ENCODE measurements at places on chromosomes 1 and 21.

DNA sequence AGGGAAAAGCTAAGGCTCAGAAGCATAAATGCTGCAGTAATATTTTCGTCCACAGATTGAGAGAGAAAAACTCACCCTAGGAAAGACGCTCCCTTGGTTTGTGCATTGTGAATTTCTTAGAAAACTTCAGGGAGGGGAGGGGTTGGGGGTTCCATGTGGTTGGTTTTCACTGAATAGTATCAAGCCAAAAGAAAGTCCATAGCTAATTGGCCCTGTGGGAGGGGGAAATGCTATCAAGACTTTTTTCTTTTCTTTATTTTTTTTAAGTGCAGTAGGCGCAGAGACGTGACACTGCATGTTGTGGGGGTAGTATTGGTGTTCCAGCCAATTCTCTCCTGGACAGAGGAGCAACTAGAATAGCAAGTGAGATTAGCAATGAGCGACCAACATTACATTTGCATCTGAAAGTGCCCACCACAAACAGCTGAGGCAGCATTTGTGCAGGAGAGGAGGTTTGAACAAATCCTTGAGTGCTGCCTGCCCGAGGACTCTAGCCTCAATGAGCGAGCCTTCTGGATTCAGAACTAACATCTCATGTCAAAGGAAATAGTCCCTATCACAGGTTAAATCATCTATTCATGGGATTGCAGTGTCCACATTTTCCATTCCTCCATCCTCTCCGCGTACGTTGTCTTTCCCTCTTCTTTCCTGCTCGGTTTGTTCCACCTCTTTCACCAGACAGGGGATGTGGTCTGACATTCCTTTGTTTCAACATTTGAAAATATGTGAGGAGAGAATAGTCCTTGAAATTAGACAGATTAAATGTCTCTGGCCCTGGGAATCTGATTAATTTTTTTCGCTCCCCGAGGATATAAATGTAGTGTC is 118.0 kb upstream of the MARK1 start:
- no peak for DNase-seq

GRCh38 chr1:109776206-109776835 is 12.6 kb upstream of the EPS8L3 start:
- no peak for DNase-seq

- DNase-seq, result no peak
Observed at GRCh38 chr1:101797722-101798121, 199.0 kb downstream of the OLFM3 start.

DNA sequence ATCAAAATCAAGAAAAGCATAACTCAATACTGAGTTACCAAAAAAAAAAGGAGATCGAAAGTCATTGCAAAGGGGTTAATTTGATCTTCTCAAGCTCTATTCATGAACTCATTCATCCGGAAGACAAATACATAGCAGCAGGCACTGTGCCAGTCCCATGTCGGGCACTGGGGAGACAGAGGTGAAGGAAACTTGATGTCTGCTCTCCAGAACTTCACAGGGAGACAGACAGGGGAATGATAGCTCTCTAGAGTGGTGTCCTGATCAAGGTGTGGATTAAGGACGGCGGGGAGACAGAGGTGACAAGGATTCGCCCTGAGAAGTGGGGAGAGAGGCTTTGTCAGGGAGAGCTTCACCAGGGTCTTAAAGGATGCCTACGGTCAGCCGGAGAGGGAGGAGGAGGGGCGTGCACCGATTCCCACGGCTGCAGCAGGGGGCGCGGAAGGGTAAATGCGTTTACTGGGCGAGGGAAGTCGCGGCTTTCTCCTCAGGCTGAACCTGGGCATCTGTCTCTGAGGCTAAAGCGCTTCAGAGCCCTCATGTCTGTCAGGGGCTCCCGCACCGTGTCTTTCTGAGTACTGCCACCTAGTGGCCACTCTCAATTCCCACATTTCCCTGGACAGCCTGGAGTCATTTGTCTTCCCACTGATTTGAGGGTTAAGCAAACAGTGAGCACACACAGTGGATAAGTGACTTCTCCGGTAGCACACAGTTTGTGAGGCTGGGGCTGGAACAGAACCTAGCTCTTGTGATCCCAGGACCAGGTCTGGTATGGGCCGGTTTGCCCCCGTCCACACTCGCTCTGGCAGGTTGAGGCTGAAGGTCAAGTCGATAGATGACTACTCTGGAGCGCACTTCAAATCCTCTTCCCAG is 152.8 kb downstream of the TENT5C start:
- peak; percentile 73 for DNase-seq

- no peak for DNase-seq
Observed at GRCh38 chr1:230260831-230261230, 165.3 kb downstream of the PGBD5 start.

GRCh38 chr1:153849487-153850185 is 73.1 kb downstream of the GATAD2B start:
- DNase-seq, result no peak

DNA sequence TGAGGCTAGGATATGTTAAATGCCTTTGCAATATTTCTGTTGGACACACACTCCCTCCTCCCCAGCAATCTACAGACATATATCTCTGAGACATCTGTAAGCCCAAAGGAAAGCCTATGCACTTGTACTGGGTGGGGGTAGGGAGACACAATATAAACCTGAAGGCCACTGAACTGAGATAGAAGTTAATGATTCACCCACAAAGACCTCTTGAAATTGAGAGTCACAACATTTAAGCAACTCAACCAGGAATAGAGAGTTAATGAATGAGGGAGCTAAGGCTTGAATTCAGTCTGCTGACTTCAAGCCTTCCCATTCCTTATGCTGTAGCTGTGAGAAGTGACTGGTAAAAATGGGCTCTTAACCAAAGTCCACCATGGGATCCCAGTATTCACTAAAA is 5.0 kb downstream of the OR10J1 start:
- DNase-seq, result no peak

DNA sequence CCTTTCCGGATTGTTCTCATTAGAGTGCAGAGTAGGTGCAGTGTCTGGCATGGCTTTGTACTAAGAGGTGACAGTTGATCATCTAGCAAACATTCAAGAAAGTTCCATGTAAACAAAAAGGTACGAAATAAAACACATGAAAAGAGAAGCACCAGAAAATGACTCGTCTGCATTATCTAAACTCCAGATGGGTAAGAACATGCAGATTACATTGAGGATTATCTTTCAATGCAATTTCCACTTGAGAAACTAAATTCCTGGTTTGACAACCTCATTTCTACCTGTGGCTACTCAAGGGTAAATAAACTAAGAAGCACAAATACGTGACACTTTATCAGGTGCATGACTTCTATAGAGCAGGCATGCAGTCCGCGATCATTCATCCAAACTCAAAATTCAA is 17.6 kb downstream of the SLC30A10 start:
- no peak for DNase-seq

DNA sequence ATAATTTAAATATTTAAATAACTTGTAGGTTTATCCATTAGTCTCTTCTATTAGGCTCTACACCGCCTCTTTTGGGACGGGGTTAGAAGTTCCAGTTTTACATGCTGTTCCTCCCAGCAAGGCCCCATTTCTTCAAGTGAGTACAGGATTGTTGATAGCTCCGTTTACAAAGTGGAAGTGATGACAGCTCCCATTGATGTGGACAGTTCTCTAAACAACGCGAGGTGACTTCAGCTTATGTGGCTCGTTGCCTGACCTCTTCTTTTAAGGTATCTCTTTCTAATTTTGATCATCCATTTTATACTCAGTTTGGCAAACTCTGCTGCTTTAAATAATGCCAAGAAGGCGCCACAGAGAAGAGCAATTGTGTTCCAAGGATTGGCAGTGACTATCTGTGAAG is 49.7 kb downstream of the PACC1 start:
- DNase-seq, result no peak

- DNase-seq, result no peak
Observed at GRCh38 chr1:47627471-47628370, 189.9 kb downstream of the FOXD2 start.

GRCh38 chr1:117577191-117577885 is 28.5 kb upstream of the TENT5C start:
- DNase-seq, result no peak

DNA sequence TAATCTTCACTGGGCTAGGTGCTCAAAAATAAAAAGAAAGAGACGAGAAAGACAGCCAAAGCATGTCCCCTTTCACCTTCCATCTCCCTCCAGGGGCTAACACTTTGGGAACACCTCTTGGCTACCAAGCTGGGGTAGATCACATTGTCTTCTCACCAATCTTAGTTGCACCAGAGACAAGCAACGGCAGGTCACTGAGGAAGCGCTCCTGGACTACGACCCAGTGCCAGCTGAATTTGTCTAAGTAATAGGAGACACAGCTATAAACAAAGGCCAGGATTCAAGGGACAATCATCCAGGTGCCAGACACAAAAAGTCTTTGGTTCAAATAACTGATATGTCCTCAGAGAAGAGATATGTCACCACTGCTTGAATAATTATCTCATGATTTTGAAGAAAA is 100.4 kb downstream of the SLC45A1 start:
- DNase-seq, result no peak

- no peak for DNase-seq
Observed at GRCh38 chr21:28387220-28387619, 605.5 kb downstream of the LTN1 start.

DNA sequence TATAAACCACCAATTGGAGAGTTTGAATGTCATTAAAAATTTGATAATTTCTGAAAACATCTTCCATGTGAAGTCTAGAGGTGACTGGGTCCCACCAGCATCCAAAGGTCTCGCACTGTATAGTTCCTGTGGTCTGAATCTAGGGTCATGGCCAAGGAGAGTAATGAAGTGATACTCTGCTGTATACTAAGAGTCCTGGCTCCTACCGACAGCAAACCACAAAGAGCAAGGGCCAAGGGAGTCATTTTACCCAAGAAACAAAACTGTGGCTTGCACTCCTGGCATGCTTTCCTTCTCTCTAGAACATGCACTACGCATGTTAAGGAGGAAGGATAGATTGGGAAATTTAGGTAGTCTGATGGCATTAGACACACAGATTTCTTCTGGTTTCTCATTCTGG is 115.6 kb downstream of the BRINP2 start:
- DNase-seq, result no peak

All from SW480 (cell line).